ENCODE measurements at places on chromosomes 6 and 20.

DNA sequence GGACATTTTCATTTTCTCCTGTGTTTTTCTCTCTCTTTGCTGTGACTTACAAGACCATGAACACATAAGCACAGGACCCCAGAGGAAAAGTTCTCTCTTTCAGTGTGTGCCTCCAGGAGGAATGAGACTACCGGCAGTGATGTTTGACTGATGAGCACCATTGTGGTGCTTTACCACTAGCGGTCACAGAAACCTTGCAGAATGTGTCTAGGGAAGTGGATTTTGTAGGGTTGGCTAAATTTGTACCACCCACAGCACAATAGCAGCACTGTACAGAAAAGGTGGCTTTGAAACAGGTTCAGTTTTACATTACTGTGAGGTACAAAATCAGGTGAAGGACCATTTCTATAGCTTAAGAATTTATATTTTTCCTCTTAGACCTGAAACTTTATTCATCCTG, 301.9 kb upstream of the SUPT3H start:
- no peak for DNase-seq

DNA sequence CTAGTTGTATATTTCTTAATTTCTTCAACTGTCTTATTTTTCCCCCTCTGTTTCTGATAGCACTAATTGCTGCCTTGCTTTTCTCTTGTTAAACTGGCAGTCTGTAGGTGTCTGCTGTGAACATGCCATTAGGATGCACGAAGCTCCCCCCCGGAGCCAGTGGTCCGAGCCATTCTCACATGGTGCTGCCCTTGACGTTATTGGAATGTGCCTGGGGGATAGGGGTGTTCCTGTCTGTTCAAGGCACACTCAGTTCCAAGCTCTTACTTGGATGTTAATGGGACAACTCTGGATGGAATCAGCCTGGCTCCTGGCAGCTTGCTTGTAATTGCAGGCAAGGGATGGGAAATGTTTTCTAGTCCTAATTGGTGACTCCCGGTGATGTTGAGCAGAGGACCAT, 68.4 kb downstream of the RREB1 start:
- no peak for DNase-seq

DNA sequence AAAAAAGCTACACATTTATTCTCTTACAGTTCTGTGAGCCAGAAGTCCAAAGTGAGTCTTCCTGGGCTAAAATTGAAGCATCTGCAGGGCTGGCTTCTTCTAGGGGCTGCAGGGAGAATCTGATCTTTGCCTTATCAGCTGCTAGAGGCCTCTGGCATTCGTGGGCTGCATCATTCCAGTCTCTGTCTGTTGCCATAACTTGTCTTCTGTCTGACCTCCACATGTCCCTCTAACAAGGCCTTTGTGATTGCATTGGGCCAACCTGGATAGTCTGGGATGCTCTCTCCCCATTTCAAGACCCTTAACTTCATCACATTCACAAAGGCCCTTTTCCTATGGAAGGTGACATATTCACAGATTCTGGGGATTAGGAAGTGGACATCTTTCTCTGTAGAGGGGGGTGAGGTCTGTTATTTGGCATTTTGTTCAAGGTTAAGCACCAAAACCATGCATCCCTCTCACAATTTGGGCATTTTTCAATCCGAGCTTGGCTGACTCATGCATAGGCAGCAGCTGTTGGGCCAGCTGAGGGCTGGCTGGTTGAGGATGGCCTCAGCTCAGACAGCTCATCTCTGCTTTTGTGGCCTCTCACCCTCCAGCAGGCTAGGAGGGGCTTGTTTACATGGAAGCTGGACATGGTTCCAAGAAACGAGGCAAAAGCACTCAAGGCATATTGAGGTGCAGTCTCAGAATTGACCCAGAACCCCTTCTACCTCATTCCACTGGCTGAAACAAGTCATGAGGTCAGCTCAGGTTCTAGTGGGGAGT, 116.1 kb upstream of the NXT1 start:
- no peak for DNase-seq

GRCh38 chr6:23280437-23280836, 711.1 kb downstream of the HDGFL1 start:
- no peak for DNase-seq

DNA sequence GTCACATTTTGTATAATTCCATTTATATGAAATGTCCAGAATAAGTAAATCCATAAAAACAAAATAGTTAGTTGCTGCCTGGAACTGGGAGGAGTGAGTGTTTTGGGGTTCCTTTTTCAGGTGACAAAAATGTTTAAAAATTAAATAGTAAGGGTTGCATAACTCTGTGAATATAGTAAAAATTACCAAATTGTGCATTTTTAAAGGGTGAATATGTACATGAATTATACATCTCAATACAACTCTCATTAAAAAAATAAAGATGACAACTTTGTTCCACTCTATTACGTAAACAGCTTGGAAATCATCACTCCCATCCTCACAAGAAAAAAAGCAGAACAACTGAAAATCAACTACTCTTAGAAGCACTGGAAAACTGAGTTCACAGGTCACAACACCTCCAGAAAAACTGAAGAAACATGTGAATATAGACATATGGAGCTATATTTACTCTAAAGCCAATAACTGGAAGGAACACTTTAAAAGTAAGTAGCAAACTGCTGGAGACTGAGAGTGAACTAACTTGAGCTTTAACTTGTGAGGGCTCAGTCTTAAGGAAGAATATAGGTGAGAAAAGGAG, 40.0 kb downstream of the RANBP9 start:
- no peak for DNase-seq

DNA sequence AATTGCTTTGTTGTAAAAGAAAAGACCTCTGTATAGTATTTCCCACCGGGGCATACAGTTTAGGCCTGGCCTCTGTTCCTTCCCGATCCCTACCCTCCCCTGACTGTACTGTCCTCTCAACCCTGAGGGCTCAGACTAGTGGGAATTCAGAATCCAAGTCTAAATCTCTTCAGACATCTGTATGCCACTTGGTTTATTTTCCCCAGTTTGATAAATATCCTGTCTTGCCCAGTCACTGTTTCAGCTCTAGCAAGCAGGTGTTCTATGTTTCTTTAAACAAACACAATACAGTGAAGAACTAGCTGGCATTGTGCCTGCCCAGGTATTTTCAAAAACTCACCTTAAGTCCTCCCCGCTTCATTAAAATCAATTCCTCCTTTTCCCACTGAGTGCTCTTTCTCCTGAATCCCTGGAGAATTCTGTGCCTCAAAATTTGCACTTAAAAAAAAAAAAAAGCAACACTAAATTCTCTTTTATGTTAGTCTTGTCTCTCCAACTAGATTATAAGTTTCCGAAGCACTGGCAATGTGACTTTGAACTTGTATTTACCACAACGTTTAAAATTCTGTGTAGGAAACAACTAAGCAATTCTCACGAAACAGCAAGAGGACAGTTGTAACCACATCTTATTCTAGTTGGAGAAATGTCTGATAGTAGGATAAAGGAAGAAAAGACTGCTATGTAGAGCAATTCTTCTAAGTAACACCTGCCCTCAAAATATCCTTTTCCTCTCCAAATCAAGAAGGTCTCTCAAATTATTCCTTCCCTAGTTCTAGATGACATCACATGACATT, 112.0 kb upstream of the CARMIL1 start:
- DNase-seq: no peak

Measured in stimulated activated CD4-positive, alpha-beta T cell treated with anti-CD3 and anti-CD28 coated beads, Interleukin-12 subunit alpha, Interleukin-12 subunit beta, amount 100 ng/mL, for 4 hours (primary cell).